CD4-positive, alpha-beta T cell treated with Interleukin-4 for 1 hour (primary cell): ENCODE measurements at places on chromosomes 2 and 18.

DNA sequence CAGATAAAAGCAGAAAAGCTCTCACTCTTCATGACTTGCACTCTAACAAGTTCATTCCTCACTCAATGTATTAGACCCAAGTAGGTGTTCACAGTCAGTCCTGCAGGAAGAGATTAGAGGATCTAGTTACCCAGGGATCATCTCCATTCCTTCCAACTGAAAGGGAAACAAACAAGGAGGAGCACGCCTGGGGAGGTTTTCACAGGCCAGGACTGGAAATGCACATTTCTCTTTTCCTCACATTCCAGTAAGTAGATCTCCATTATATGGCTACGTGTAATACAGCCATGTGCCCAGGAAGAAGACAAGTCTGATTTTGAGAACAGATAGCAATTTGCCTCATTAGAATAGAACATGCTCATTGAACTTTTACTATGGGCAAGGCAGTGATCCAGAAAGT lies 1132.2 kb upstream of the FAM98A start:
- DNase-seq, result no peak

- DNase-seq, result no peak
Measured at GRCh38 chr2:15272942-15273341, 288.2 kb downstream of the NBAS start.

DNA sequence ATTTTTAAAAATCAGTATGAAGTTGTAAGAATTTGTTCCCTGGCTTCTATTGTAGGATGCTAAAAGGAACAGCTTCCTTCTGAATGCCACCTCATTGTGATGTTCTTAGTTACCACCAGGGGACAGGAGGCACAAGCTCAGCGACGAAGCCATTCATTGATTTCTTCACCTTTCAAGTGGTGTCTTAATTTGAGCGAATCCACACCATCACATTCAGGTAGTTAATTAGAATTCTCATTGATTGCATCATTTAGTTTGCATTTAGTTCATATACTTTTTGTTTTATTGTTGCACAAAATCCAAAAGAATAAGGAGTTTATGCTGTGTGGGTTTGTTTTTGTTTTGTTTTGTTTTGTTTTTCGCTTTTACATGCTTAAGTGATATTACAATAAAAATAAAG lies 23.1 kb downstream of the CYP27C1 start:
- DNase-seq, result no peak

GRCh38 chr2:20421336-20421987 lies 25.4 kb upstream of the RHOB start:
- DNase-seq, result no peak
